ENCODE measurements at places on chromosomes 6 and 20.
A peak's percentile ranks its signal among the peaks of the same experiment; 100 is the strongest.

- DNase-seq = no peak
Observed at GRCh38 chr20:2483504-2483903, 12.9 kb upstream of the SNRPB start.

- DNase-seq = no peak
Observed at GRCh38 chr20:17565169-17565845, 4.6 kb upstream of the DSTN start.

DNA sequence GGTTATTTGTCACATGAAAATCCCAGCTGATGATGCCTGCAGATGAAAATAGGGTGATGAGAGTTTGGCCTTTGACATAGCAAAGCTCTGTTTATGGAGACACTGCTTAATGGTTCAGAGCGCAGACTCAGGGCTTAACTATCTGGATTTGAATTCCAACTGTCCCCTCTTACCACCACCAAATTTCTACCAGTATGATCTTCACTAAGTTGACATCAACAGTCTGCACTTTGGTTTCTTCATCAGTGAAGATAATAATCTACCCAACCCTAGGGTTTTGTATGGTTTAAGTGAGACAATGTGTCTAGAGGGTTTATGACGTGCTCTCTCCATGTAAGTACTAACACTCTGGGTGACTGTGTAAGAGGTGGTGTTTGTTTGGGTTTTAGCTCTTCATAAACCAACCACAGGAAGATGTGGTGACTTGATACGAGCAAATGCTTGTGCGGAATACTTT, 151.4 kb upstream of the TNFAIP3 start:
- DNase-seq = peak; percentile 29

GRCh38 chr20:35904982-35905663, 49.2 kb downstream of the SCAND1 start:
- DNase-seq = no peak

- no peak for DNase-seq
Observed at GRCh38 chr6:43196337-43196736, 14.3 kb downstream of the CUL9 start.

DNA sequence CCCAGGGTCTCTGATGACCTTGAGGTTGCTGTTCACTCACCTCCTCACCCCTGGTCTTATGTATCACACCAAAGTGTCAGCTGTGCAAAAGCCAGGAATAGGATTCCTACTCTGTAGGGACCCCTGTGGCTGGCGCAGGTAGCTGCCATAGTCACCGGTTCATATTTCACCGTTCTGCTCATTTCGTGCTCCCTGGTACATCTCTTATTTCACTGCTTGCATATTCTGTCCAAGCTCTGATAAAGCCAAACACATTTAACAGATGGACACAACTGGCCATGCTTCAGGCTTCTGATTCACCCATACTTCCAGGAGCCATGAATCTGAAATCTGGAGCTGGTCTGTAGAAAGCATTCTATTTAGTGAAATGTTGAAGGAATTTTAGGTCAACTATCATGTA, 20.5 kb downstream of the SLC22A3 start:
- DNase-seq = no peak

DNA sequence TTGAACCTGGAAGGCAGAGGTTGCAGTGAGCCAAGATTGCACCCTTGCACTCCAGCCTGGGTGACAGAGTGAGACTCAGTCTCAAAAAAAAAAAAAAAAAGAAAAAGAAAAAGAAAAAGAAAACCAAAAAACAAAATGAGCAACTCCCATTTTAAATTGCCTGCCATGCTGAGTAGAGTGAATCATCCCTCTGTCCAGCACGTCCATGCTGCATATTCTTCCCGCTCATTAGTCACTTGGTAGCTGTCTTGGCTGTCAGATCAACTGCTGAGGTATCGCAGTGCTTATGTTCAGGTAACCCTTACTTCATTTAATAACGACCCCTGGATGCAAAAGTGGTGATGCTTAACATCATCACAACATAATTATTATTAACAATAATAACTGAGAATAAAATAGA, 72.6 kb upstream of the RNF24 start:
- DNase-seq = no peak

GRCh38 chr6:53287336-53288225, 61.2 kb downstream of the ELOVL5 start:
- DNase-seq = no peak

DNA sequence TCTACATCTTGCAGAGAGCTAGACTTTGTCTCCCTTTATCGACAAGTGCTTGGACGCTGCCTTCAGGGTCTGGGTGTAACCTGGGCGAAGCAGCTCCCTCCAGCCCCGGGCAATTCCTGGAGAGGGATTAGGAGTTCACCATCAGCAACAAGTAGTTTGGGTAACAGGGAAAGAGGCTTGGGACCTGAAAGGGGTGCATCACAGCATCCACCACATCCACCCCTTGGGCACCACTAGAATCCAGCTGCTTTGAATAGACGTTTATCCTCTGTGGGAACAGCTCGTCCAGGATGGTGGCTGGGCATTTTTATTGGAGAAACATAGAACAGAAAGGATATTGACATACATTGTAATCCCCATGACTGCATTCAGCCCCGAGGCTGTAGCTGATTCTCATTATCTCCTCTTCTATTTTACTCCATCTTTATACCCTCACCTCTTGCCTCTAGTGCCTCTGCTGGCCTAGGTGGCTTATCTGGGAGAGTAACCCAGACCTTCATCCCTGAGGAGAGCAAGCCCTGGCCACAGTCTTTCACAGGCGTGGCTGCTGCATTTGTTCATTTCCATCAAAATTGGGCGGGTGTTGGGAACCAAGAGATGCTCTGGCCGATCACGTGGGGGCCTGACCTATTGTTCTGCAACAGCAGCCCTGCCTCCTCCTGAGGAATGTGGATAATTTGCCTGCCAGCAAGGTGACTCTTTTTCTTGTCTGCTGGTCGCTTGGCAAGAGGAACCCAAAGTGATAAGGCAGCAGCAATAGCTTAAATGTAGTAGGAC, 109.2 kb upstream of the RALGAPA2 start:
- no peak for DNase-seq

DNA sequence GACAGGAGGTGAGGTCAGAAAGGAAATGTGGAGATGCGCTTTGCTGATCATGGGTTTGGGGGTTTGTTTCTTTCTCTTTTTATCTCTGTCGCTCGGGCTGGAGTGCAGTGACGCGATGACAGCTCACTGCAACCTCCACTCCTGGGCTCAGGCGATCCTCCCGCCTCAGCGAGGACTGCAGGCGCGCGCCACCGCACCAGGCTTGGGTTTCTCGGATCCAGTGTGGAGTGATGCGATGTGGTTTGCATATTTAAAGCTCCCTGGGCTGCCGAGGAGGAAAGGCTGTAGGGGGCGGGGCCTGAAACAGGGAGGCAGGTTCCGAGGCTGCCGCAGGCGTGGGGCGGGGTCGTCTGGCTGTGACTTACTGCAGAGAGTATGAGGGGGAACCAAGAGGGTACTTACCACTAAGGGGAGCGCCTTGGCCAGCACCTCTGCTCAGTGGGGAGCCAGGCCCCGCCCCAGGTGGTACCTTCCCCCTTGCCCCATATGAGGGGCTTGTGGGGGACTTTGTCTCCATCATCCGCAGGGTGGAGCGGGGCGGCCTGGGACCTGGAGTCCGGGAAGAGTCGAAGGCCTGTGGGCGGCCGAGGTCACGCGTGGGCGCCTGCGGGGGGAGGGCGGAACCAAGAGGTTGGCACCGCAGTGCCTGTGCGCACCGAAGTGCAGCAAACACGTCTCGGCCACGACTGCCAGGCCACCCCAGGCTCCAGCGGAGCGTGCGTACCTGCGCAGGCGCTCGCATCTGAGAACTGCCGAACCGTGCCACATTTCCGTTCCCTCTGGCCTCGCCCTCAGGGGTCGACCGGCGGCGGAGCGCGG, 12.7 kb upstream of the BAK1 start:
- DNase-seq = peak; percentile 69

DNA sequence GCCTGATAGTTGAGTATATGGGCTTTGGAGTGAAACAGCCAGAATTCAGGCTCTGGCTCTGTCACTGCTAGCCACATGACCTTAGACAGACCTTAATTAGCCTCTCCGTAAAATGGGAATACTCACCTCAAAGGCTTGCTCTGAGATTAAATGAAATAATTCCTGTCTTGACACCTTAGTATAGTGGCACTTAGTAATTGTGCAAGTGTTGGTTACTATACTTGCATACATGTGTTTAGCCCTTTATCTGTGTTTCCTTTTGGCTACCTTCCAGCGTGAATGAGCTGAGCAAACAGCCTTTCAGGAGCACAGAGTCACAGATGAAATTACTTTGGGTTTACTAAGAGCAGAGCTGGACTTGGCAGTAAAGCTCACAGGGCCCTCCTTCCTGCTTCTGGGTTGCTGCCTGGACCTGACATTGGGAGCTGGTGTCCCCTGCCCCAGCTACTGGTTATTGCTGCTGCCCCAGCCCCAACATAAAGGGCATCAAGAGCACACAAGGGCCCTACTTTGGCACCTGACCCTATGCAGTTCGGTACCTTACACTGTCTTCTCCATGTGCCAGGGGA, 32.8 kb downstream of the CD164 start:
- peak; percentile 95 for DNase-seq

- no peak for DNase-seq
Observed at GRCh38 chr6:163355426-163355991, 59.0 kb upstream of the QKI start.

DNA sequence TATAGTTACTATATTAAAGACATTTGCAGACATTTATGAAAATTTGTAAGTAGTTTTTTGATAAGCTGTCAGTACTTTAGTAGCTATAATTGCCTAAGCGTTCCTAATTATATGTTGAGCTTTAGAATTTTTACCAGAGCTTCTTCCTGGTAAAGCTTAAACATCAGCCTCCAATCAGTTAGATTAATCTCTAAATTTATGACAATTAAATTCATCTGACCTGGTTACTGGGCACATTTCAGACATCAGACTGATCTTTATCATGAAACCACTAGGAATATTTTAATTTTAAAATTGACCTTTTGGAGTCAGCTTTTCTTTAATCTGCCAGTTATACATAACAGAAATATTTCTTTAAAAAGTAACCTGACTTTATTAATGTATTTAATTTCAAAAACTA, 23.5 kb downstream of the FIG4 start:
- no peak for DNase-seq

DNA sequence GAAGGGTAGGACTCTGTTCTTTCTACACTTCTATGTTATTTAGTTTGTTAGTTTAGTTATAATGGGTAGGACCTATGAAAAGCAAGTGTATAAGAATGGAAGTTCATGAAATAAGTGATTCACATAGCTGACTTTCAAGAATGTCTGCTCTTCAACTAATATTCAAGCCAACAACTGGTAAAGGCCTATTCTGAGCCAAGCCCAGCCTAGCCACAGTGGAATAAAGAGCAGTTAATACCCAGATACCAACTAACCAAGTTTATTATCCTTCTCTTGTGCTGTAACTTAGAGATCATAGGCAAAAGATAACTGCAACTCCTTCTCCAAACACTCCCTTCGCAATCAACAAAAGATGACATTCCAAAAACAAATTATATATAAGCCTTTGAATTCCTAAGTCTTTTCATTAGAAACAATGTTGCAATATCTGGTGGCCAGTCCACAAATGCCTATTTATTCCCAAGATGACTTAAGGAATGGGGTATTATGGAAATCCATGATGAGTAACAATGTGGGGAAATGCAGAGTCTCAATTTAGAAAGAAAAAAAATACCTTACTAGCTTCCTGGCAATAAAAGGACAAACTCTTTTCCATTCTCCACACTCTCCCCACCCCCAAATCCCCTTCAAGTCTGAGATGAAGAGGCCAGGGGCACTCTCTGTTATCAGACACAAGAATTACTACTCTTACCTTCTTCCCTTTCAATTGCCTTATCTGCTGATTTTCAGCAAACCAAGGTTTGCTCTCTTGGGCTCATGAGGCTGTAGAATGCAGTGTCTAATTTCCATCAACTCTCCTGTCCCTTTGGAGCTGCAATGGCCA, 27.4 kb downstream of the BTBD9 start:
- no peak for DNase-seq

DNA sequence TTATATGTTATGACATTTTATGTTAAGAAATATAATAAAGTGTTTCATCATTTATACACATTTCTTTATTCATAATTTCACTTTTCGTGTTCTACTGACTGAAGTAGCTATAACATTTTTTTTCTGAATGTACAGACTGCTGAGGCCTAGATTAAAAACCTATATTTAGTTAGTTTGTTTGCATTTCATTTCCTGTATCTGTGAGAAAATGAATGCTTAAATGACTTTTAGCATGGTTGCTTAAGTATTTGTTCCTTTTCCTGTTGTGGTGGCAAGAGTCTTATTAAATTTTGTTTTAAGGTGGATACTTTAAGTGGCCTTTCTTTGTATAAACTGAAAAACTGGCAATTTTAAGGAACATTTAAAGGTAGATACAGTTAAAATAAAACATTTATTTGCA, 779.7 kb upstream of the MAN1A1 start:
- DNase-seq = no peak

Measured in common myeloid progenitor, CD34-positive (primary cell).